ENCODE measurements at places on chromosomes 12 and 14.
A peak's percentile ranks its signal among the peaks of the same experiment; 100 is the strongest.

DNA sequence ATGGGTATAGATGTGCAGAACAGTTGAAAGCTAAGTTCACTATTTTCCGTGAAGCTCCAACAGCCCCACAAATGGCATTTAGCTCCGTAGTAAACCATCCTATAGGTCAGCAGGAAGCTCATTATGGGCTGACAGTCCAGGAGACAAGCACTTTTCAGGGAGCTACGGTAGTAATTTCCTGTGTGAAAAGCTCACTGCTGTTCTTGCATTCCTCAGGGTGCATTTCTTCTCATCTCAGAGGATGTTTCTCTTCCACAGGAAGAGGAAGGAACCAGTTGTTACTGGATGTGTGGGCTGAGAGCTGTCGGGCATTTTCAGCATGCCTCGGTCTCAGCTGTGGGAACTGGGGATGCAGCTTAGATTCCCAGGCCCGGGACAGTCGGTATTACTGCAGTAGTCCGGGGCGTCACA lies 72.8 kb downstream of the GALNT4 start:
- DNase-seq, result no peak

DNA sequence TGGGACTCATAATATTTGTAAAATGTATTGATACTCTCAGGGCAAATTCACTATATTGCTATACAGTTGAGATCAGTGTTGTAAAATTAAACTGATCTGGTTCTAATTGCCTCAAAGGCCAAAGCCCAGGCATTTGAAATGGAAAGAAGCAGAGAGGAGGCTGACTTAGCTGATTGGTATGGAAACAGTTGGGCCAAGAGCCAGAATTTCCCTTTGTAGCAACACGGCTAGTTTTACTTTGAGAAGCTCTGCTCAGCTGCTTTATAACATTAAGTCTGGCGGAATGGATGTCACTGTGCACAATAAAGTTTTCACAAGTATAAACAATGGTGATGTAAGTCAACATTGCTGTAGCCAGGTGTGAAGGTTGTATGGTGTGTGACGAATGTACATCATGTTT lies 186.4 kb downstream of the MSRB3 start:
- DNase-seq, result no peak

DNA sequence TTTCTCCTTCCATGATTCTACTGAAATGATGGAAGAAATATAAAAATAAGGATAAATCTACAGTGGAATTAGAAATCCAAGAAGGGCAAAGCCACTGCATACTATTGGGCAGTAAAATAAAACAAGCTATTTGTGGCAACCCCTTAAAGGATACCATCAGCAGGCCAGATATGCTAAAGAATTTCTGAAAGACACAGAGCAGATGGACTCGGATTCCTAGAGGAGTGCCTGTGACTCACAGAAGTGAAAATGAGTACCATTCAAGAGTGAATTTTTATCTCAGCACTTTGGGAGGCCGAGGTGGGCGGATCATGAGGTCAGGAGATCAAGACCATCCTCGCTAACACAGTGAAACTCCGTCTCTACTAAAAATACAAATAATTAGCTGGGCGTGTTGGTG lies 318.1 kb downstream of the LRIG3 start:
- no peak for DNase-seq

- DNase-seq, result no peak
Observed at GRCh38 chr12:40158592-40159111, 52.8 kb upstream of the SLC2A13 start.

GRCh38 chr14:53180272-53181221 lies 27.4 kb upstream of the DDHD1 start:
- no peak for DNase-seq

- DNase-seq, result no peak
Observed at GRCh38 chr12:9634969-9635754, 27.4 kb upstream of the KLRB1 start.

- DNase-seq, result no peak
Observed at GRCh38 chr12:46661110-46661845, 164.5 kb downstream of the SLC38A4 start.

GRCh38 chr12:114774197-114774596 lies 90.2 kb upstream of the TBX3 start:
- DNase-seq, result no peak

- DNase-seq, result no peak
Observed at GRCh38 chr12:109890620-109891170, 9.4 kb upstream of the TCHP start.

DNA sequence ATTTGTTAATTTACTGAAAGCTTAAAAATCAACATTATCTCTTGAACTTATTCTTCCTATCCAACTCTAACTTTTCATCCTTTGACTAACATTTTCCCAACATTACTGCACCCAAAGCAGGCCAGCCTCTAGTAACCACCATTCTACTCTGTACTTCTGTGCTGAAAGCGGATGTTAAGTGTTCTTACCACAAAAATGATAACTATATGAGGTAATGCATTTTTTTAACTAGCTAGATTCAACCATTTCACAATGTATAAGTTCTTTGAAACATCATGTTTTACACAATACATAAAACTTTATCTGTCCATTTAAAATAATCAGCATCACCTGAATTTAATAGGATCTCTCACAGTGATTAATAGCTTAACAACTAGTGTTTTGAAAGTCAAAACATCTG lies 468.5 kb upstream of the MGAT4C start:
- no peak for DNase-seq

- no peak for DNase-seq
Observed at GRCh38 chr14:65062096-65063075, 39.9 kb downstream of the MAX start.

DNA sequence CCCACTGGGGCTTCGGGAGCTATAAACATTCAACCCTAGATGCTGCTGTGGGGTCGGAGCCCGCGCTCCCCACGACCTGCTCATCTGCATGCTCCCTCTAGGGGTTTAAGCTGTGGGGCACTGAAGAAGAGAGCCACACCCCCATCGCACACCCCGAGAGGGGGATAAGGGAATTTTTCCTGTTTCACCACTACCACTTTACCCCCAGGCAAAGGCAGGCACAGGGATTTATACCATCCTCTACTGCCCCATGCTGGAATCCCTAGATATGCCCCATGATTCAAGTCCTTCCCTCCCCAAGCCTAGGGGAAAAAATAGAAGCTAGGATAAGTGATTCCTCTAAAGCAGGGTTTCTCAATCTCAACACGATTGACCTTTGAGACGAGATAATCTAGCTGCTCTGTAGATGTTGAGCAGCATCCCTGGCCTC lies 59.9 kb upstream of the CCDC60 start:
- no peak for DNase-seq

- DNase-seq, result peak; percentile 64
Observed at GRCh38 chr12:6461401-6462233, 8.9 kb downstream of the VAMP1 start.

GRCh38 chr12:7093892-7094291 lies 1.6 kb upstream of the C1R start:
- DNase-seq, result no peak

GRCh38 chr12:117165342-117165741 lies 24.9 kb downstream of the FBXO21 start:
- DNase-seq, result no peak

GRCh38 chr12:4556735-4557530 lies 5.1 kb upstream of the DYRK4 start:
- no peak for DNase-seq

DNA sequence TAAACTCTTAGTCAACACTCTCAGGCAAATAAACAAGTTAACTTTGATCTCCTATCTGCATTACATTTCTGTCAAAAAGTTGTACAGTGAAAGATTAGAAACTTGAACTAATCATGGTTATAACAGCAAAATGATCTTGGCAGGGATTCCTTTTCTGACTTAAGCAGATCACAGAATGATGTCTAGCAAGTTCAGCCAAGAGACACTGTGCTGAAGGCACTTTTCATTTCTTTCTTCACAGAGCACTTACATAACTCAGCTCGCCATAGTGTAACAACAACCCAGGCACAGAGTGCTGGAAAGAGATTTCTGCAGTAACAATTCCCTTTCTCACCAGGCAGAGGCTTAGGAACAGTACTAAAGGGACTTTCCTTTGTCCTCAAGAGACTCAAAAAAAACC lies 19.6 kb upstream of the CSRP2 start:
- DNase-seq, result no peak

GRCh38 chr14:96584199-96584906 lies 82.2 kb downstream of the PAPOLA start:
- no peak for DNase-seq

- DNase-seq, result peak; percentile 24
Observed at GRCh38 chr14:22872033-22872832, 693 bp downstream of the LRP10 start.

DNA sequence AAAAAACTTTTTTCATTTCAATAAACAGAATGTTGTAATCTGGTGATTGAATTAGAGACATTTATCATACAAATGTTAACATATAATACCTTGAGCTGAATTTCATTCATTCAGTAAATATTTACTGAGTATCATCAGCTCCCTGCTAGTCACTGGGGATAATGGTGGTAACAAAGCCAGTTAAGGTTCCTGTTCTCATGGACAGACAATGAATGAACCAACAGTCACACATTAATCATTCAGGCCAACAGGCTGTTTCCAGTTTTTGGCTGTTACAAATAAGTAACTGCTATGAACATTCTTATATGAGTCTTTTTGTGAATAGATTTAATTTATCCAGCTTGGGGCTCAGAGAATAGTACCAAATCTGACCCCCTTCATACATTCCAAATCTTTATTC lies 13.5 kb downstream of the EXD2 start:
- DNase-seq, result no peak

- DNase-seq, result no peak
Observed at GRCh38 chr14:99250636-99251208, 21.3 kb downstream of the BCL11B start.

DNA sequence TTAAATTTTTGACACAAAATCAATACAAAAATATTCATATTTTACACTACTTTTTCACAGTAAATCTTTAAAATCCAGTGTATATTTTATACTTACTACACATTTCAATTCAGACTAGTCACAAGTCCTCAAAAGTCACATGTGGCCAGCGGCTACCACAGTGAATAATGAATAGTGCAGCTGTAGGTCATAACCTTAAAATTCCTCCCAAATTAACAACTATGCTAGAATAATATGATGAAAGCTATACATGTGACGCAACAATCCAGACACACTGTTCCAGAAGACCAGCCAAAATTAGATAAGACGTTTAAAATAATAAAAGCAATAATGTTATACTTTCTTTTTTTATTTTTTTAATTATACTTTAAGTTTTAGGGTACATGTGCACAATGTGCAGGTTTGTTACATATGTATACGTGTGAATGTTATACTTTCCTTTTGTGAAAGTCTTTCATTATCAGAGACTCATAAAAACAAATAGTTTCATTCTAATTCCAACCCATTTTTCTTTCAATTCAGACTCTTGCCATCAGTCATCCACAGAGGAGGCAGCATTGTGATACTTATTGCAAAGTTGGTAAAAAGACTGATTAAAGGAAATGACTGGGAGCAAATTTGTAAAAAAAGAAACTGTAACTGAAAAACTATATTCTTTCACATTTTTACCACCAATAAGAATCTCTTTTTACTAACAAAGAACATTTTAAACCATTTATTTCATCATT lies 67.0 kb downstream of the C2CD5 start:
- no peak for DNase-seq

DNA sequence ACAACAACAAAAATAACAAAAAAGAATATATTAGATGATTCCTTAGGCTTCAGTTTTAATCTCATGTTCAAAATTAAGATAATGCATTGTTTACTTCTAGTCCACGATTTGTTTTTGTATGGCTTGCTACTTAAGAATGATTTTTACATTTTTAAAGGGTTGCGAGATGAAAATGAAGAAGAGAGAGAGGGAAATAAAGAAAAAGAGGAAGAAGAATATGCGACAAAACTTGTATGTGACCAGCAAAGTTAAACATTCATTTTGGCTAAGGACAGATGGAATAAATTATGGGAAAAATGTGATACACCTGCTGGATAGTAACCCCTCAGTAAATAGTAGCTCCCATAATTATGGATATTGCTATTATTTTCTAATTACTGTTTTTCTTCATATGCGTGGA lies 1.2 kb upstream of the GIT2 start:
- no peak for DNase-seq

DNA sequence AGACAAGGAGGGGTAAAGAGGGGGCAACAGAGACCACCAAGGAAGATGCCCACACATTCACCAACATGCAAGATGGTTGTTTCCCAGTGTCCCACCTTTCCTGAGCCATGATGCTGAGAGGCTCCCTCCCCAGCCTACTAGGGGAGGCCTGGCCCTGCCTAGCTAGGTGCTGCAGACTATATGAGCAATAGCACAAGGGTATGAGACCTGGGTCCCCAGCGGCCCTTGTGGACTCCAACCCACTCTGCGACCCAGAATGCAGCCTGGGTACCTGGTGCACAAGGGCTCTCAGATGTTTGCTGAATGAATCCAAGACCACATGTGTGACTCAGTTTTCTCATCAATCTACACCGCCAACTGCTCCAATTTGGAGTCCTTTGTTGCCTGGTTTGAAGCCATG lies 13.9 kb downstream of the TGFB3 start:
- no peak for DNase-seq

GRCh38 chr12:15546102-15546701 lies 223.9 kb downstream of the PTPRO start:
- DNase-seq, result no peak

- DNase-seq, result no peak
Observed at GRCh38 chr12:22731236-22731635, 106.3 kb downstream of the ETNK1 start.

DNA sequence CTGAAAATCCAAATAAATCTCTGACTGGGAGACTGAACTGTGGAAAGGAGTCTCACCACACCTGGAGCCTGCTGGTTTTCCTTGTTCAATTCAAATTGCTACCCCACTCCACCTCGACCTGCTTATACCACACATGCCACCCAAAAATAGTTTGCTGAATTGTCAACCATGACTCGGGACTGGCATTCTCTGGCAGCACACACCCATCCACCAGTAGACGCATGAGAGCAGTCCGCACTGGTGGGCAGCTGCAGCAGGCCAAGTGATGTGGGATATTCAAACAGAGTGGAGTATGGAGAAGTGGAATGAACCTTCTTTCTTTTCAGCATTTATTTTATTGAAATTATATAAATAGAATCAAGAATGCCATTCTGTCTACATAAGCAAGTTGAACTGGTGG lies 38.7 kb upstream of the SYCP3 start:
- DNase-seq, result no peak

GRCh38 chr14:96940009-96940408 lies 142.8 kb downstream of the VRK1 start:
- DNase-seq, result no peak

GRCh38 chr14:98925354-98926040 lies 346.5 kb downstream of the BCL11B start:
- no peak for DNase-seq

- no peak for DNase-seq
Observed at GRCh38 chr14:23443881-23444280, 8.4 kb upstream of the MYH7 start.

All from activated naive CD4-positive, alpha-beta T cell (primary cell).